NK-92 treated with Interleukin-12 subunit alpha and Interleukin-12 subunit beta, amount 100 ng/mL, for 24 hours (cell line): ENCODE measurements at places on chromosomes 2 and 18.

- no peak for DNase-seq
Observed at GRCh38 chr18:22143347-22144340, 25.7 kb upstream of the GATA6 start.

GRCh38 chr2:62662554-62662953 lies 43.0 kb upstream of the EHBP1 start:
- no peak for DNase-seq

DNA sequence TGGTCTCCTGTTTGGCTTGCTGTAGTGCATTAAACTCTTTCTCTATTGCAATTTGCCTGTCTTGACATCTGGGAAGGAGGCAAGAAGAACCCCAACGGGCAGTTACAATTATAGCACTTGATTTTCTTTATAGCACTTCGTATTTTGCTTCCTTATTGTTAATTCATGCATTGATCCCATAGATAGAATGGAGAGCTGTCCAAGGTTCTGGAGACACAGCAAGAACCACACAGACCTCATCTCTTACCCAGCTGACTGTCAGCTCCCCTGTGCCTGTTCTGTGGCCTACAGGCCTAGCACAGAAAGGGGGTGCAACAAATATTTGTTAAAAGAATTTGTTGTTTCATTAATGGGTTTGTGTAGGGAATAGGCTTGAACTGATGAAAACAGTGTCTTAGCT lies 194.3 kb downstream of the GALNT1 start:
- DNase-seq, result no peak

DNA sequence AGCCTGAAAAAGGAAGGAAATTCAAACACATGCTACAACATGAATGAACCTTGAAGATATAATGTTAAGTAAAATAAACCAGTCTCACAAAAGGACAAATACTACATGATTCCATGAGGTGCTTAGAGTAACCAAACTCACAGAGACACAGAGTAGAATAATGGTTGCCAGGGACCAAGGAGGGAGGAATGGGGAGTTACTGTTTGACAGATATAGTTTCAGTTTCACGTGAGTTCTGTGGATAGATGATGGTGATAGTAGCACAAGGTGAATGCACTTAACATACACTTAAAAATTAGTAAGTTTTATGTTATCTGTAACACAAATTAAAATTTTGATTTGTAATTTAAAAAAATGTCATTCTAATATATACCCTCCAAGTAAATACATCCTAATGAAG lies 106.9 kb upstream of the ACVR1C start:
- DNase-seq, result no peak

DNA sequence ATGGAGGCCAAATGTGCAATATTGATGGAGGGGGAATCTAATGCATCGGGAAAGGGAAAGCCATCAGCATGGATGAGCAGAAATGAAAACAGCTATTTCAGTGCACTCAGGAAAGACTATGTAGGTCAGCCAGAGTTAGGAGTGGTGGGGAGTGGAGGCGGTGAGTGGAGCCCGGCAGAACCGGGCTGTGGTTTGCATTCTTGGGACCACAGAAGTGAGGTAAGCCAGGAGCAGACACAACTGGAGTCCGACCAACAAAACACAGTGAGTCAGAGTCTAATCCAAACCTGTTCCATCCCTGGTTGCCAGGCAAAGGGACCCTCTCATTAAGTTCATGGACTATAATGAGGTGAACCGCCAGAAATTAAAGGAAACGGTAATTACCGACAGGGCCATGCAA lies 61.1 kb upstream of the RAB12 start:
- DNase-seq, result no peak

DNA sequence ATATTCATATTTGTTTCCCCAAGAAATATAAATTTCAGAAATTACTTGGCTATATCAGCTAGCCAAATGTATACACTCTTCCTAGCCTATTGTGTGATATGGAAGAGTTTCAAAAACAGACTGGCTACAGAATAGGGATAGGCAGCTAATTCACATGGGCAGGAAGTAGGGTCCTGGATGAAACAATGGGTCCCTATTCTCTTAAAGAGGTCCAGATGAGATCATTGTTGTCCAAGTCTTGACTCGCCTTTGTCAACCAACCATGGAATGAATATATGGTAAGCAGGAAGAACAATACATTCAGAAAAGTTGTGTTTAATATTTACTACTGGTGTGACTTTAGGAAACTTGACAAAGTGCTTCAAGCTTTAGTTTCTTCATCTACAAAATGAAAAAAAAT lies 319.9 kb downstream of the NBAS start:
- no peak for DNase-seq

- no peak for DNase-seq
Observed at GRCh38 chr2:37894047-37894446, 31.0 kb upstream of the RMDN2 start.

DNA sequence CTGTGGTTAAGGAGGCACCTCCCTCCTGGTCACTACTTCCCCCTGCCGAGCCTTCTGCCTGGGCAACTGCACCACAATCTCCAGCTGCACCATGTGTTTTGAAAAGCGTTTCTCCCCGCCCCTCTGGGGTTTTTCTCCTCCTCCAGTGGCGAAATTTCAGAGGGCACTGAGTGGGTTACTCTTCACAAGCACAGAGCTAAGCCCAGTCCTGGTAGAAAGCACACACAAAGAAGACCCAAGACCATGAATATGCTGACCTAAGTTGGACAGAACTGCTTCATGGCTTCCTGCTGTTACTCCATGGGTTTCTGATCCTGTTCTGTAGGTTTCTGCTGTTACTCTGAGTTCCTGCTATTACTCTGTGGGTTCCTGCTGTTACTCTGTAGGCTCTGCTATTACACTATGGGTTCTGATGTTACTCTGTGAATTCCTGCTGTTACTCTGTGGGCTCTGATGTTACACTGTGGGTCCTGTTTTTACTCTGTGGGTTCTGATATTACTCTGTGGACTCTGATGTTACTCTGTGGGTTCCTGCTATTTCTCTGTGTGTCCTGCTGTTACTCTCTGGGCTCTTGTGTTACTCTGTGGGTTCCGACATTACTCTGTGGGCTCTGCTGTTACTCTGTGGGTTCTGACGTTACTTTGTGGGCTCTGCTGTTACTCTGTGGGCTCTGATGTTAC lies 216.6 kb downstream of the RTP5 start:
- no peak for DNase-seq

- DNase-seq, result no peak
Observed at GRCh38 chr18:13989199-13989598, 73.9 kb upstream of the MC2R start.

- no peak for DNase-seq
Observed at GRCh38 chr2:124535816-124536215, 510.7 kb downstream of the CNTNAP5 start.

DNA sequence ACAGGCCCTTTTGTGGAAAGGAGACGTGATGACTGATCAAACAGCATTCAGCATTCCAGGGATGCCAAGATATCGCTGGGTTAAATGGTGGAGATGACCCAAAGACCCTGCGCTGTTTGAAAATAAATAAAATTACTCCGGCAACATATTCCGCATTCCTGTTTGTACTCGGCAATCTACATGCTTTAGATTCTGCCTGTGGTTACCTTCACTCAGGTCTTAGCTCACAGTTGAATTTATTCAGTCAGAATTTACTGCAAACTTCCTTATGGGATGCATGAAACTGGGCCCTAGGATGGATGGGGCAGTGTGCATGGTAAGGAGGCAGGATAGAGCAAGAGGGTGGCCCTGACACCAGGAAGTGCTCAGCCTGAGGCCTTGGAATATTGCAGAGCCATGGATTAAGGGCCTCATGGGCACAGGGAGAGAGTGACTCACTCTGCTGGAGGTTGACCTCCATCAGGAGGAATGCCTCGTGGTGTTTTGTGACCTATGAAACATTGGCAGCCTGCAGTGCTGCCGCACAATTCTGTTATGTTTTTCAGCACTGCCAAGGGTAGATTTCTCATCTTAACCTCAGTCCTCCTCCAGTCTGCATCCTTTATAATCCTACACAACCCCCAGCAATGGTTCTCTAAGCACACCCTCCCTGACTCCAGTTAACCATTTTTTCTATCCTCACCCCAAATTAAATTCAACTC lies 321.4 kb downstream of the IRS1 start:
- DNase-seq, result no peak

- no peak for DNase-seq
Observed at GRCh38 chr18:53771664-53772063, 452.8 kb downstream of the MBD2 start.

GRCh38 chr2:64606479-64607363 lies 47.0 kb downstream of the SERTAD2 start:
- DNase-seq, result no peak

DNA sequence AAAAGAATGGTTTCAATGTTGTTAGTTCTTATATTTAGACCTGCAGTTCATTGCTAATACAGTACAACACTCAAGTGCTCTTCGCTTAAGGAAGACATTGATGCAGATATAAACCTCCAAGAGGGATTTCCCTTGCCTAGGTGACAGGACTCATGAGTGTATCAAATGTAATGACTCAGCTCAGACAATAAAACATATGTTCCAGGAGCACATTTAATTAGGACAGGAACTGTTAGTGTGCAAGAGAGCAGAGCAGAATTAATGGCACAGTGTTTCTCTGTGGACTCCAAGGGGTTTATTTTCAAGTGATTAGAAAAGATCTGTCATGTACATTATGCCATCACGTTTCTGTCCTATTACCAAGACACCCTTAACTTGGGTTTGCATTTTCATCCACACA lies 375.0 kb downstream of the LRRTM4 start:
- DNase-seq, result no peak

- no peak for DNase-seq
Observed at GRCh38 chr2:5736050-5736449, 43.9 kb downstream of the SOX11 start.

DNA sequence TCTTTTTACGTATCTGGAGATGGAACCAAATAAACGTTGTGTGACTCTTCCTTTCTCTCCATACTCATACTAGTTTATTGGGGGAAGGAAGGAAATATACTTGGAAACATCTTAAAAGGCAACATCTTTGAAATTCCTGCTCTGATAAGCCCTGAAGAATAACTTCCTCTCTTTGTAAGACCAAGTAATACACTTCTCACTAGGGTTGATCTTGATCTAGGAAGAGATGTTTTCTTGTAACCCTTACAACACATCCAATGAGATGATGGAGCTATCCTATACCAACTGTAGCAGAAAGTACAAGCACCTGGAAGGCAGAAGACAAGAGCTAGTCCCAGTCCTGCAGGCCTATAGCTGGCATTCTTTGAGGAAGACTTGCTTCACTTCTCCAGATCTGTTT lies 2.0 kb downstream of the ANKRD44 start:
- DNase-seq, result no peak

DNA sequence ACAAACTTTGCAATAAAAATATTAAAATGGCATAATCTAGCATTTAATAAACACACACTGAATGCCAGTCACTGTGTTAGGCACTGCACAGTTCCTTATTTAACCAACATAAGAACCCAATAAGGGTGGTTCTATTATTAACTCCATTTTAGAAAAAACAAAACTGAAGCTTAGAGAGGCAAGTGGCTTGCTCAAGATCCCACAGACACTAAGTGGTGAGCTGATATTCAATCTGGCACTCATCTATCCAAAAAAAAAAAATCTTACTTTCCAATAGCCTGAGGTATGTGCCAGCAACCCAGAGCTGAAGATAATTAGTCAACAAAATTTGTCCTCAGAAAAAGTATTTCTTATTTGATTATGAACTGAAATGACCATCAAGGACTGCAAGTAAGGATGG lies 799 bp downstream of the CYTIP start:
- no peak for DNase-seq

DNA sequence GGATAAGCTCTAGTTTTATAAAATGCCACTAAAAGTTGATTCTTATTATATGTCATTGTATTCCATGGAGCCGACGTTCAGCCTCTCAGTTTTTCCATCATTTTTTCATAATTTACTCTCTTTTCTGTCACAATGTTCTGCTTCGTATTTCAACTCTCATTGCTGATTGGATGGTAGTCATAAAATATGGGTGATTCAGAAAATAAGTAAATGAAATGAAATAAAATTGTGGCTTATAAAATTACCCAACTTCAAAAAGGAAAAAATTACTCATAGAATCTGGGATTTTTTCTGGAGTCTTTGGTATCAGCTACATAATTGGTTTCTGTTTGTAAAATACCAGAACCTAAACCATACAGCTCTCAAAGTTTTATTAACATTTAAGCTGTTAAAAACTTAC lies 139.7 kb upstream of the ITGA4 start:
- DNase-seq, result no peak

DNA sequence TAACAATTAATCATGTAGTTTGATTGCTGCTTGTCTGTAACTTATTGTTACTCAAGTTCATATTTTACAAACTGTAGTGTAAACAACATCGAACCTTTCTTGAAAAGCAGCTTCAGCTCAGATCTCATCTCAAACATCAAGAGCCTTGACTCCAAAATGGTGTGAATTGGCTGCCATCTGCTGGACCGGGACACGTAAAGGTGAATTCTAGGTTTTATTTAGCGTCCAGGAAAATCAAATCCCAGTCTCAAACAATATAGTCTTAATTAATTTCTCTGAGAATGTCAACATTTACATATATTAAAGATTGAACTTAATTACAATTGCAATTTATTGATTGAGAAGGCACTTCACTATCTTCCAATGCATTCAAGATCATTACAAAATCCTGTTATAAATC lies 453.0 kb downstream of the GALR1 start:
- DNase-seq, result peak; percentile 12

DNA sequence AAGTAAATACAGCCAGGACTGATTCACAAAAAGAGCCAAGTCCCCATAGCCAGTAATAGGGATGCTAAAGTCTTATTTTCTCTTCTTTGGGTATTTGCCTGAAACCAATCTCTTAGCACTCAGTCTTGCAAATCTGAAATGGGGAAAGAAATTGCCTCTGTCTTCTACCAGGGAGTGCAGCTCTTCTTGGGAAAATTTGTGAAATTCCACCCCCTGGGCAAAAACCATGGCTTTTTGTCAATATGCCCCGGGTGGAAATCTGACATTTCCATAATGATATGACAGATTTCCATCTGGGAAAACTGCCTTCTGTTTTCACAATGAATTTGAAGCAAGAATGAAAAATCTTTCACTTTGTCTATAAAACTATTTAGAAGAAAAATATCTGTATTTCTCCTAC lies 628.1 kb downstream of the BCL11A start:
- no peak for DNase-seq

GRCh38 chr18:33444709-33445108 lies 4.2 kb upstream of the CCDC178 start:
- no peak for DNase-seq

- DNase-seq, result no peak
Observed at GRCh38 chr2:172671501-172671900, 64.1 kb upstream of the RAPGEF4 start.
